K562 (cell line): ENCODE measurements at places on chromosomes 3 and 15. TPM values are rescaled to one million over a fixed set of nuclear protein-coding genes. Genes with fewer than 3 reads are reported as not detected.

The GOLGA6B gene
- not detected in 2 replicates for total RNA-seq

DNA sequence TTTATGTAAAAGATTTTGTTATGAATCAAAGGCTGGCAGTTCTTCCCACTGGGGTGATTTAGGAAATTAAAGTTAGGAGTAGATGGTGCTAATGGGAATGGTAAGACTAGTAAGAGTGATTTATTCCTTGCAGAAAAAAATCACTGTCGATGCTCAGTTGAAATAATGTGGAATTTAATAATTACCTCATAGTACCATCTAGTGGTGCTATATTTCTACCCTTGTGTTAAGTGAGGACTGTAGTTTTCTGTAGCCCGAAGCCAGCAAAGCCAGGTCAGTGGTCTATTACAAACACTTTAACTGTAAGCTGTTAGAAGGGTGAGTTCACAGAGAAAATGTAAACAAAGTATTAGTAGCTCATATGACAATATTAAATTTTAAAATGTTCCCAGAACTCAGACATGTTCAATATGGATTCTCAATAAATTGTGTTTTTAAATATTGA is 39.5 kb upstream of the GOLGA8J start:
- no peak for DNase-seq

GRCh38 chr3:2802429-2802828 is 307.7 kb downstream of the IL5RA start:
- DNase-seq = no peak

GRCh38 chr15:91787198-91787597 is 66.3 kb upstream of the SLCO3A1 start:
- DNase-seq = no peak

- DNase-seq = no peak
These were observed 81.7 kb downstream of the HCN4 start for GRCh38 chr15:73287019-73287418.

The C3orf49 gene
- not detected in 2 replicates for total RNA-seq

The CCR9 gene
- not detected in 2 replicates for total RNA-seq

The ERICH6 gene
- not detected in 2 replicates for total RNA-seq

DNA sequence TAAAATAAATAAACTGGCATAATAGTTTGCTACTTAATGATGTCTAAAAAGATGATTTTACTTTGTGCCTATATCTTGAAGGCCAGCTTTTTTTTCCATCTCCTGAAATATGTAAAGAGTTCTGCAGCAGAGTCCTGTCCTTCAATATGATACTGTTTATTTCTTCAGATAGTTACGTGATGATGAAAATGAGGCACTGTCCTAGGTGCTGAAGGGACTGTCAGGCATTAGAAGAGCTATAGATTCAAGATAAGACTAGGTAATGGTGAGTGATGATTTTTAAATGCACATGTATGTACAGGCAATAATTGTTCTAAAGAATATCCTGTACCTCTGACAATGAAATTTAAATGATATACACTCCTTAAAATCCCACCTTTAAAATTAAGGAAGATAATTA is 326.9 kb upstream of the DNAJC19 start:
- DNase-seq = peak; percentile 1

The RBPMS2 gene
- total RNA-seq = 2.6 and 2.7 TPM in 2 replicates

- peak; percentile 32 for DNase-seq
These were observed 632.3 kb upstream of the NR2F2 start for GRCh38 chr15:95698230-95698629.

DNA sequence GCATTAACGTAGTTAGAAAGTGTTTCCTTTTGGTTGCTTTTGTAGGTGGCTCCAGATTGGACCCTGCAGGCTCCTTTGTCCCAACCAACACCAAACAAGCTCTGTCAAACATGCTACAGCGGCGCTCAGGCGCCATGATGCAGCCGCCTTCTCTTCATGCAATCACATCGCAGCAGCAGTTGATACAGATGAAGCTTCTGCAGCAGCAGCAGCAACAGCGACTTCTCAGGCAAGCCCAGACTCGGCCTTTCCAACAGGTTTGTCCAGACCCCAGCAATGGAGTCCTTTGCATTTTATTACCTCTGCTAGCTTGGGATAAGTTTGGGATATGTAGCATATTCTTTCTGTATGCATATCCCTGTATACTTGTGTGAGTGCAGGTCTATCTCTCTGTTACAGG is 10.1 kb upstream of the P2RY12 start:
- no peak for DNase-seq

DNA sequence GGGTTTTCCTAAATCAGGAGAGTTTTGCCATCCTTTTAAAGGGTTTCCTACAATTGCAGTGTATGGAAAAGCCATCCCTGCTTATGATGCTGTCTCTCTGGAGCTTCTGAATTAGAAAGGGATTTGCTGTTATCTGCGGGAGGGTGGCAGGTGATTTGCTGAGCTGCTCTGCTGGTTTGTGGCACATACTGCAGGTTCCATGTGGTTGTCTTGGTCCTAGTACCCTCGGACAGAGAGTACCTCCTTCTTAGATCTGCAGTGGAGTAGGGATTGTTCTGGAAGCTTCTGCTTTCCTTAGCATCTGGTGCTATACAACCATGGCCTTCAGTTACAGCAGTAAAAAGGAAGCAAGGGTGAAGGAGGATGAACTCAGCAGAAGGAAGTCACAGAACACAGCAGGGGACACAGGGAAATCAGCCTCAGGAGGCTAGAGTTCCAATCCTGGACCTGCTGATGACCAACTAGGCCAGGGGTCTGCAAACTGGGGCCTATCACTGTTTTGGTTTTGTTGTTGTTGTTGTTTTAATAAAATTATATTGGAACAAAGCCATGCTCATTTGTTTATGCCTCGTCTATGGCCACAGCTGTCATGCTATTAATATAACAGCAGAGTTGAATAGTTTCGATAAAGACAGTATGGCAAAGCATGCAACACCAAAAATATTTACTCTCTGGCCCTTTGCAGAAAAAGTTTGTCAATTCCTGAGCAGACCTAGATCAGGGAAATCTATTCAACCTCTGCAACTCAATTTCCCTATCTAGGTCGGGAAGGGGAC is 39.5 kb downstream of the STARD5 start:
- DNase-seq = no peak

DNA sequence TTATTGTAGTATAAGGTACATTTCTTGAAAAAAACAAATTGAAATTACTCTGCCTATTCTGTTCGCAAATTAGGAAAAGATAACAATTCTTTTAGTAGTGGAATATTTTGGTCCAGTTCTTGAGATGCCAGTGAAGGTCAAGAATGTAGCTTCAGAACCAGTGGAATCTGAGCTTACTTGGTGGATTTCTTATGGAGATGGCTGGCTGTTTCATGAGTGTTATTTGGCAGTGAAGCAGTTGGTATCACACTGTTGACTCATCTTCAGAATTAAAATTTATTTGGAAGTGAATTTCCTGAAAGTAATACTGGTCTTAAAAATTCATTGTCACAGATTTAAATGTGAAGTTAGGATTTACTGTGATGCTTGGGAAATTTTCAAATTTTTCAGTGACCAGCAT is 19.1 kb downstream of the RNF13 start:
- no peak for DNase-seq

GRCh38 chr15:61527836-61528580 is 298.9 kb upstream of the RORA start:
- DNase-seq = no peak

DNA sequence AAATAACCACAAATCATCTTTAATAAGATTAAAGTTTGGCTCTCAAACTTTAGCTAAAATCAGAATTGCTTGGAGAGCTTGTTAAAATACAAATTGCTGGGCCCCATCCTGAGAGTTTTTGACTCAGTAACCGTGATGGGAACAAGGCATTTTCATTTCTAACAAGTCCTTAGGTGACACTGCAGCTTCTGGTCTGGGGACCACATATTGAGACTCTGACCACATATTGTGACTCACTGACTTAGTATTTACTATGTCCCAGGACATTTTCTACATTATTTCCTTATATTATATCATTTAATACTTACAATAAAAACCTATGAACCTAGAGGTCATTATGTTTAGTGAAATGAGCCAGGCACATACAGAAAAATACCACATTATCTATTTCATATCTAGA is 164.5 kb downstream of the ZMAT3 start:
- DNase-seq = no peak

DNA sequence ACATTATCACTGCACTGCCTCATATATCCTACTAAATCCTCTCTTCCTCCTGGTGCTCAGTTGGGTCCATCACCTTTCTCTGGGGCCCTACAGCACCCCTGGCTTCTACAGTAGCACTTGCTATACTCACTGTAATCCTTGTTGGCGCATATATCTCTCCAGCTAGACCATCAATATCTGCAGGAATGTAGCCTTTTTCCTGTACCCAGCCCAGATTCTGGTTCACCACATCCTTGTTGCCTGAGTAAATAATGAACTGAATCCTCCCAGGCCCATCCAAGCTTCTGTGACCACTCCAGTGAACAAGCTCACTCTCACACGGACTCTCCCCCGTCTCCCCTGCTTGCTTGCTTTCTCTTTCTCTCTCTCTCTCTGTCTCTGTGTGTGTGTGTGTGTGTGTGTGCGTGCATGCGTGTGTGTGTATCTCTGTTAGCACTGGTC is 62.5 kb upstream of the LIPC start:
- DNase-seq = no peak

- no peak for DNase-seq
These were observed 474.7 kb upstream of the ALCAM start for GRCh38 chr3:104892044-104892443.

The NRROS gene
- total RNA-seq = 13.0 and 13.8 TPM in 2 replicates

DNA sequence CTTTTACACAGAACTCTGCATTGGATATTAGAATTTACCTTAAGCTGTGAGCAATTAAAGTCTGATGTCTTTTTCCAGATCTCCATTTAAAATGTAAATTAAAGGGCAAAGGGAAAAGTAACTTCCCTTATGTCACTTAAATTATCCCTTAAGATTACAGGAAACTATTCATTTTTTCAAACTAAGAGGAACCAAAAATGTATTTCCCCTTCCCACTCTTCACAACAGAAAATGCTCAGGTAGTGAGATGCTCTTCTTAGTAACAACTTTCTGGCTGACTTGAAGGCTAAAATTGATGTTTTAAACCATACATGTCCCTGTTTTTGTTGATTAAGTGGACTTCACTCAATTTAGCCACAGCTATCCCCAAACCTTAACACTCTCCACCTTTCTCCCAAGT is 17.6 kb downstream of the RSL24D1 start:
- no peak for DNase-seq

DNA sequence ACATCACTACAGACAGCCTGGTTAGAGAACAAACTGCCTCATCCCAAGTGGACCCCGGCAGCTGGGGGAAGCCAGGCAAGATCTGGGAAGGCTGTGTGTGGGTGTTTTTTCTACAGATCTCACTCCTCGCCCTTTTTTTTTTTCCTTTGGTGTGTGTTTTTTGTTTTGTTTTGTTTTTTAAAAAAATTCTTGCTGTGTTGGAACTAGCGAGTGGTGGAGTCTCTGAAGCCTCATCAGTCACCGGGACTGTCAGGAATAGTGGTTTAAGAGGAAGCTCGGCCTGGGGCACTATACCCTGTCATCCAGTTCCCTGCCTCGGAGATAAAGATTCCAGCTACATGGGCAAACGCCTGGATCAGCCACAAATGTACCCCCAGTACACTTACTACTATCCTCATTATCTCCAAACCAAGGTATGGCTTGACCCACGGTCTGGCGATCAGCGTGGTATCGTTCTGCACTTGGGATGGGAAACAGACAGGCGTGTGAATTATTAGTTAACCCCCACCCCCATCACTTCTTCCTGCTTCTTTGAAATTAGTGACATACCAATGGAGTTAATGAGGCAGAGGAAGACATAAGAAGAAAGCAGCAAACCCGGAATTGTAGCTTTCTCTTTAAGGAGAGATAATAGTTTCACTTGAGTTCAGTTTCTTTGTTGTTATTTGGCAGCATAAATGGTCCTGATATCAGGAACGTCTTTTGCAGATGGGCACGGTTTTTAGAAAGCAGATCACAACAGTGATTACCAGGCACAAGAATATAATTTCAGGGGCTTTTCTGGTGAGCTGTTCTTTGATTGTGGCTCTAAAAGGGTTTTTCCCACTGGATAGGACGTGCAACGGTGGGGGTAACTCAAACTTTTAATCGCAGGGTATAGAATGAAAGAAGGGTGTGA is 722 bp downstream of the RBMS3 start:
- no peak for DNase-seq

DNA sequence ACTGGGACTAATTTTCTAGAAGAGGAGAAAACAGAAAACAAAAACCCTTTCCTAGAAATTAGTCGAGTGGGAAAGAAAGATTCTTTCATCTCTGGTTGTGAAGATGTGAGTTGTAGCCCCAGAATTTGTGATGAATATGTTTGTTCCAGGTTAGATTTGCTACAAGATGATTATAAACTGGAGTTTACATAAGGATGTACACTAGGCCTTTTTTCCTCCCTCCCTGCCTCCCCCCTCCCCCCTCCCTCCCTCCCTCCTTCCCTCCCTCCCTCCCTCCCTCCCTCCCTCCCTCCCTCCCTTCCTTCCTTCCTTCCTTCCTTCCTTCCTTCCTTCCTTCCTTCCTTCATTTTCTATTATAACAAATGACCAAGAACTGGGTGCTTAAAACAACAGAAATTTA is 1502.0 kb downstream of the SI start:
- no peak for DNase-seq

DNA sequence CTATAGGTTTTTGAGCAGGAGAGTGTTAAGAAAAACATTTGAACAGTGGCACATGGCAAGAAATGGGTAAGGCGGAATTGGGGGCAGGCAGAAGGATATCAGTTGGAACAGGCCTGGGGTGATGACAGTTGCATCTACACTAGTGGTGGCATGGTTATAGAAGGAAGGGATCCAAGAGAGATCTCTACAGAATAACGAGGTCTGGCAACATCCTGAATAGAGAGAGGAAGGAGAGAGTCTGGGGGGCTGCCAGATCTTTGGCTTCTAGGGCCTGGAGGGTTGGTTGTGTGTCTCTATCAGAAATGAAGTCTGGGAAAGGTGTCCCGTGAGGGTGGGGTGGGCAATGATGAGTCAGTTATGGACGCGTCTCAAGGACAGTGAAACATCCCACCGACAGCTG is 26.3 kb downstream of the FSTL1 start:
- DNase-seq = no peak

DNA sequence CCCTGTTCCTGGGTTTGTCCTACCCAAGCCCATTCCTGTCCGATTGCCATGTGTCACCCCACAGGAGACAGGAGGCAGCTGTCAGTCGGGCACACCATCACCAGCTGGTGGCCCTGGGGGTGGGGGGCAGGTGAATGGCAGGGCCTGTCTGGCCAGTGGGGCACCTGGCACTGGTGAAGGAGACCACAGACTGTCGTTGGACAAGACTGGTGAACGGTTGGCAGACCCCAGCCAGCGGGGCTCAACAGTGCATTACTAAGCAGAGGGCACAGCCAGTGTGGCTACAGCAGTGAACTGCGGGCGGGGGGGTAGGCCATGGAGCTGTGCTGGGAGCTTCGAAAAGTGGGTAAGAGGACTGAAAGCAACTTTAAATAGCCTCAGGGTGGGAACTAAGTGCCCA is 2.1 kb downstream of the SEMA7A start:
- DNase-seq = no peak
